ENCODE measurements at places on chromosomes 16 and 17. TPM values are rescaled to one million over a fixed set of nuclear protein-coding genes. Genes with fewer than 3 reads are reported as not detected.

ABCC6 gene
- not detected for total RNA-seq

ZG16 gene
- total RNA-seq = not detected

OR1A1 gene
- not detected for total RNA-seq

LASP1 gene
- total RNA-seq = 141 TPM

ABCC11 gene
- total RNA-seq = not detected

CHST6 gene
- total RNA-seq = not detected

MT1H gene
- total RNA-seq = not detected

SLC5A11 gene
- not detected for total RNA-seq

ST6GALNAC1 gene
- total RNA-seq = 3.0 TPM

SOX8 gene
- 5.9 TPM for total RNA-seq

ATP1B2 gene
- not detected for total RNA-seq
